ENCODE measurements at places on chromosomes 6 and 20. TPM values are rescaled to one million over a fixed set of nuclear protein-coding genes. Genes with fewer than 3 reads are reported as not detected.

DNA sequence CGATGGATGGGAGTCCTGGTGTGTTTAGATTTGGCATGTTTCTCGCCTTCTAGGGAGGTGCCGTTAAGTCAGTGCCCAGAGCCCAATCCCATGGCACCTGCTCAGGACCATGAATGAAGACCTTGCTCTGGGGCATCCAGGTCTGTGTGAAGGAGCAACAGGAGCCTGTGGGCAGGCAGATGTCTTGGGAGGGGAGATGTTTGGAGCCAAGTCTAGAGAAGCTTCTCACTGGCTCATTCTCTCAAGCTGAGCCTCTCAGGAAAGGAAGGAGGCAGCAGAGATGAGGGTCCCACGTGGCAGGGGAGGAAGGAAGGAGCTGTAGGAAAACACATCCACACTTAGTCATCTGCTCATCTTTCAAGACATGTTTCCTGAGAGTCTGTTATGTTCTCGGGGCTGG is 9.5 kb upstream of the SIRPB1 start:
- DNase-seq, result no peak

DNA sequence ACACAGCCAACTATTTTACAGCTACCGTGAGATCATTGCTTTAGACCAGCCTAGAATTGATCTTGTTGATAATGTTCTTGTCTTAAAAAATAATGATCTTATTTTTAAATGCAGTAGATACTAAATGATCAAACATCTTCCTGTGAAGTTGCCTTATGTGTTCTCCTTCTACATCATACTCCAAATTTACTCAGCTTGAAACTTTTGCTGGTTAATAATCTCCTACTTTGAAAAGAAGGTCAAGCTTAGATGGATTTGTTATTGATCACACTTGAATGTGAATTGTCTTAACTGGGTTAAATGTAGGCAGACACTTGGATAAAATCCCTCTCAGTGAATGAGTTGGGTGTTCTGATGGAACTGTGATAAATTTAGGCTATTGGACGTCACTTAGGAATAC is 91.9 kb downstream of the HAO1 start:
- DNase-seq, result no peak

- no peak for DNase-seq
These were observed 3.6 kb upstream of the FOXC1 start for GRCh38 chr6:1605893-1606779.

DNA sequence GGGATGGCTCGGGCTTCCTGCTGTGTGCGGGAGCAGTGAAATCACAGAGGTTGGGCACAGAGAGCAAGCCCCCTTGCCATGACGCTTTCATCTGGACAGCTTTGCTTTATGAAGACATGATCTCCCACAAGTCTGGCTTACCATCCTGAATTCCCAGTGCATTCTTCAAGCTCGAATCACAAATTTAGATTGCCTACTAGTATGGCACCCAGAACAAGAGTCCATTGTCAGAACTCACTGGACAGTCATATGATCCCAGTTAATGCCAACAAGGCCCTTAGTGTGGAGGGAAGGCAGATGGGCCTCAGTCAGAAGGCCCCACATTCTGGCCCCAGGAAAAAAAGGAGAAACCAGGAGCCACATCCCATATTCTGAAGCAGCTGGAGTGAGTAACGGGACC is 147.3 kb upstream of the FOXQ1 start:
- no peak for DNase-seq

- peak; percentile 52 for DNase-seq
These were observed 1.8 kb upstream of the HLA-DQB1 start for GRCh38 chr6:32668226-32668747.

- DNase-seq, result peak; percentile 70
These were observed 41.1 kb upstream of the OSTM1 start for GRCh38 chr6:108115598-108116058.

GRCh38 chr20:9038791-9039535 is 29.9 kb upstream of the PLCB4 start:
- DNase-seq, result no peak

GRCh38 chr6:7878401-7878964 is 32.1 kb downstream of the TXNDC5 start:
- DNase-seq, result no peak

DNA sequence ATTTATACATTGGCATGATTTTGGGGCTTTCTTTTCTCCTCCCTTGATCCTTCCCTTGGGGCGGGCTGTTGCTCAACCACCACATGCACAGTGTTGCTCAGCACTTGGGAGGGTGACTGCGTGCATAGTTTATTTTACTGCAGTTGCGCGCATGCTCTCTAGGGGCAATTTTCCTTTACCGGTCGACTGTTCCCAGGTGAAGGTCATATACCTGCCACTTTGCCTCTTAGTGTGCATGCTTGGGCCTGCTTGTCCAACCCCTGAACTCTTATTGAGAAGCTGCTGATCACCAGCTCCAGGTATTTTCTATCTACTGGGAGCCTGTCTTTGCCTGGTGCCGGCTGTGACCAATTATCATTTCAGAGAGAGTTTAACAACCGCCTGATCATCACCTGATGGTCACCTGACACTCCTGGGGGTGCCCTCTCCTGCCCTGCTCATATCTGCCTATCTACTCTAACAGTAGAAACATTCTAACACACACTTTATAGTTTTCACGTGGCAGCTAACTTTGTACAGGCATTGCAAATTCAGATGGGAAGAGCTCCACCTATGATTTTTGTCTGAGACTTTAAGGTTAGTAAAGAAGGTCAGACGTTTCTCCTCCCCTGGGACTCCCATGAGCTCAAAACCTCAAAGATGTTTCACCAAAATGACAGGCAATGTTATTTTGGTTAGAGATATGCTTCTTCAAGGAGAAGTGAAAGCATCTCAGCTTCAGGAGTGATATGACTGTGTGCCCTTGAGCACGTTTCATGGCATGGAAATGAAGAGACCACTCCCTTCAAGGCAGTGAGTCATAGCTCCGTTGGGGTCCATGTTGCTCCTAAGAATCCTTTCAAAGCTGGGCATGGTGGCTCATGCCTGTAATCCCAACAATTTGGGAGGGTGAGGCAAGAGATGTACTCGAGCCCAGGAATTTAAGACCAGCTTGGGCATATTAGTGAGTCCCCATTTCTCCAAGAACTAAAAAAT is 227.5 kb upstream of the MYLIP start:
- DNase-seq, result no peak

- DNase-seq, result no peak
These were observed 395.3 kb downstream of the TBC1D32 start for GRCh38 chr6:120938876-120939472.

DNA sequence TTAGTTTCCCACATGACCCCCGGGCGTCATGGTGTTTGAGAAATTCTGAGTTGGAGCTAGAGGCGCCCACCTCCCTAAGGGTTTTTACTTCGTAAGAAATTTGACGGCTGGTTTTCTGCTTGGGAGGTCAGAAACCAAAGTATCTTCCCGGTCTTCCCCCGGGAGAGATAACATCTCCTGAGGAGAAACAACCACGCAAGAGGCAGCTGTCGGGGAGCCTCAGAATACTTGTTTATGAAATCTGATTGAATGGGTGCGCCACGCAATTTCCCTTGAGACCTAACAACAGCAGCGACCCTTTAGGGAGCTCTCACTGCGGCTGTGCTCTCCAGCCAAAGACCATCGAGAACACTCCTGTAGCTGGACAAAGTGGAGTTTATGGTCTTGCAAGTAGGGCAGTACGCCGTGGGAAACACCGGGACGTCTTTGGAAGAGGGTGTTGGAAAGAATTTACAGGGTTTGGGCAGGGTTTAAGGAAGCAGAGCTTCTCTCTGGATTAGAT is 608 bp upstream of the EIF2S2 start:
- no peak for DNase-seq

DNA sequence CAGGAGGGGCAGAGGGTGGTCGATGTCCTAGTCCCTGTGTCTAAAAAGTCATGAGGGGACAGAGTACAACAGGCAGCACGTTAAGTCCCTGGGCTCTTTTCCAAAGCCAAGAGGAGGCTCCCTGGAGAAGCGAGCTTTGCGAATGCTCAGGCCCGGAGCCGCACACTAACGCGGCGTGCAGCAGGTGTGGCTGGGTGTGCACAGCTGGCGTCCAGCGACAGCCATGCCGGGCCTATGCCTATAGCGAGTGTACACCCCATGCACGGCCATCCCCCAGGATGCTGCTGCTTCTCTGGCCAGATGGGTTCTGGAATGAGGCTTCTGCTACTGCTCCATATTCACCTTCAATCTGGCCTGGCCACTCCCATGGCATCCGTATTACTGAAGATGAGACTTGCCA is 131.3 kb downstream of the PRND start:
- DNase-seq, result no peak

DNA sequence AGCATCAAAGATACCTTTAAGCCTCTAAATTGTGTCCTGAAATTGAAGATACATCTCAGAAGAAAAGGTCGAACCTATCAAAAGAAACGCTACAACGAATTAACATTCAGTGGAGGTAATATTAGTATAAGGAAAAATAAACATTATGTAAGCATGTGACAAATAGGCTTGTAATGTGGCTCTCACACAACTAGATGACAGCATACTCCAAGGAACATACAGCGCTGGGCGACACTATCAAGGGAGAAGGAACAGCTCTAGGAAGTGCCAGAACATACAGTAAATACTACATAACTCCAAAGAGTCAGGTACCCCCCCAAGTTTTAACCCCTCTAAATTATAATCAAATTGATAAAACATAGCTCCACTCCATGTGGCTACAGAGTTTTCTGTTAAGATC is 103.5 kb downstream of the LAMP5 start:
- no peak for DNase-seq

DNA sequence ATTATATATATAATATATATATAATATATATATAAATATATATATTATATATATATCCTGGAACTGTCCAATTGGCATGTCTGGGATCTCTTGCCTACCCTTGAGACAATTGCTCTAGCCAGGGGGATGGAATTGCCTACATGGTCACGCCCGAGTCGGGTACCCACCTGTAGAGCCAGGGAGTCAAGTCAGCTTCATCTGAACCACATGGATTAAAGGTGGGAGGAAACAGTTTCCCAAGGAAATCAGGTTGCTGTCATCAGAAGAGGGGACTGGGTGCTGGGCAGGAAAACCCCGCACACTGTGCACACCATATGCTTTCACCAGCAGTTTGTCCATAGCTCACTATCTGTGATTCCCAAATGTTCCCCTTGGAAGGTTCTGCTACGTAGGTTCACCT is 252.5 kb upstream of the NOX3 start:
- no peak for DNase-seq

- DNase-seq, result no peak
These were observed 77.7 kb downstream of the TMEM170B start for GRCh38 chr6:11615214-11615602.

GRCh38 chr20:37413379-37413778 is 67.4 kb downstream of the SRC start:
- no peak for DNase-seq

GRCh38 chr6:91874971-91875370 is 1288.1 kb upstream of the MAP3K7 start:
- DNase-seq, result no peak

DNA sequence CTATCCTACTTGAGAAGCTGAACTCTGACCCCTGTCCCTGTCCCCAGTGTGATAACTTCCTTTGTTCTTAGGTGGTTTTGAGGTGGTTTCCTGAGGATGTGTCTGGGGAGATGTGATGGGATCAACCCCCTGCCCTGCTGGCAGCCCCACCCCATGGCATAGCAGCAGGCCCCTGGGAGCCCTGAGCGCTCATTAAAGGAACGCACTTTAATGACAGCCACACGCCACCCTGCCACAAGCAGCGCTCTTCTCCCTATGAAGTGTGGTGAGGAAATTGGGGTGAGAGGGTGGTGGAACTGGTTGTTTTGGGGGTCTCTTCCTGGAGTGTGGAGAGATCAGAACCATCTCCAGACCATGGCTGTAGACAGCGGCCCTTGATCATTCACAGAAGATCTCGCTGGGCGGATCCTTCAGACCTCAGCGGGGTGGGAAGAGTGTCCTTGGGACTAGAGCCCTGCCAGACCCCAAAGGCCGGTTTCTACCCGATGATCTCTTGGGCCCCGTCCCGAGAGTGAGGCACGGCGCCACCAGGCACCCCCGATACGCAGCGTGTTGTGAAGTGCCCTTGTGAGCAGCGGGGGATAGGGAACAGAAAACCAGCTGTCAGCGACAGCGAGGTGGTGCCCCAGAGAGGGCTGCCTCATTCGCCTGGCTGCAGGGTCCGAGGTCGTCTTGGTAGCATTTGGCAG is 45.4 kb downstream of the SYNJ2 start:
- peak; percentile 44 for DNase-seq

- no peak for DNase-seq
These were observed 22.9 kb upstream of the PAX1 start for GRCh38 chr20:21682521-21682954.

- DNase-seq, result no peak
These were observed 33.2 kb downstream of the BFSP1 start for GRCh38 chr20:17497821-17498580.

DNA sequence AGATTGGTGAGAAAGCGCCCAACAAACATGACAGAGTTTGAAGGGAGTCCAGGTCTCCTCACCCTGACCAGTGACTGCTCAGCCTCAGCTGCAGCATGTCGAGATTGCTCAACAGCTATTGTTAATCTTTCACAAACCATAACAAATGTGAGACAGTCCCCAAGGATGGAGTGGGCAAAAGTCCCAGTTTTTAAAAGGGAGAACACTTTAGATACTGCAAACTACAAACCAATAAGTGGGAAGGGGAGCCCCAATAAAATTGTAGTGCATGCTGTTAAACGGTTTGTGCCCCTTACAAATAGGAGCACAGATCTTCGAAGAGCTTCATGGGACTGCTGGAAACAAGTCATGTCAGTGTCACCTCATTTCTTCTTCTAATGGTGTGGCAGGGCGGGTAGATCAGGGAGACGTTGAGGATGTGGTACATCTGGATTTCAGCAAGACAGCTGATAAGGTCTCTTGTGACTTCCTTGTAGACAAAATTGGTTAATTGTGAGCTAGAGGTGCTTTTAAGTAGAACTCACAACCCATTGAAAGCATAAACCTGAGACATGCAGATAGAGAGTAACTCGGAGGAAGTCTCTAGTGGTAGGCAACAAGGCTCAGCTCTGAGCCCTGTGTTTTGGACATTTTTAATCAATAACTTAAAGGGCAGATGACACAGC is 134.0 kb upstream of the ARMC2 start:
- no peak for DNase-seq

- DNase-seq, result no peak
These were observed 351 bp downstream of the AURKA start for GRCh38 chr20:56391596-56392131.

- DNase-seq, result no peak
These were observed 174.4 kb downstream of the BCAS1 start for GRCh38 chr20:53896041-53896440.

The PRR18 gene
- total RNA-seq, result 0.59 TPM

The PI16 gene
- total RNA-seq, result 11.9 TPM

The GNMT gene
- total RNA-seq, result 2.4 TPM

The IL17A gene
- not detected for total RNA-seq

The TMEM63B gene
- 99.2 TPM for total RNA-seq

The LRRC73 gene
- 1.6 TPM for total RNA-seq

The OPN5 gene
- total RNA-seq, result not detected

The MDFI gene
- total RNA-seq, result 10.6 TPM

The MYB gene
- 6.1 TPM for total RNA-seq

The HSPA12B gene
- 36.9 TPM for total RNA-seq

The RTEL1 gene
- 23.8 TPM for total RNA-seq

The RBBP8NL gene
- 2.0 TPM for total RNA-seq

The DTNBP1 gene
- total RNA-seq, result 25.9 TPM

The LY6G6D gene
- not detected for total RNA-seq

The SLA2 gene
- total RNA-seq, result 1.4 TPM

All from lower lobe of right lung (tissue), 2 donors.